ENCODE measurements at places on chromosomes 7 and 10.
A peak's percentile ranks its signal among the peaks of the same experiment; 100 is the strongest.

GRCh38 chr7:76125560-76125959, 76.1 kb upstream of the SRRM3 start:
- DNase-seq = no peak

- DNase-seq = no peak
These were observed 511.4 kb upstream of the GALNT17 start for GRCh38 chr7:70620333-70621055.

DNA sequence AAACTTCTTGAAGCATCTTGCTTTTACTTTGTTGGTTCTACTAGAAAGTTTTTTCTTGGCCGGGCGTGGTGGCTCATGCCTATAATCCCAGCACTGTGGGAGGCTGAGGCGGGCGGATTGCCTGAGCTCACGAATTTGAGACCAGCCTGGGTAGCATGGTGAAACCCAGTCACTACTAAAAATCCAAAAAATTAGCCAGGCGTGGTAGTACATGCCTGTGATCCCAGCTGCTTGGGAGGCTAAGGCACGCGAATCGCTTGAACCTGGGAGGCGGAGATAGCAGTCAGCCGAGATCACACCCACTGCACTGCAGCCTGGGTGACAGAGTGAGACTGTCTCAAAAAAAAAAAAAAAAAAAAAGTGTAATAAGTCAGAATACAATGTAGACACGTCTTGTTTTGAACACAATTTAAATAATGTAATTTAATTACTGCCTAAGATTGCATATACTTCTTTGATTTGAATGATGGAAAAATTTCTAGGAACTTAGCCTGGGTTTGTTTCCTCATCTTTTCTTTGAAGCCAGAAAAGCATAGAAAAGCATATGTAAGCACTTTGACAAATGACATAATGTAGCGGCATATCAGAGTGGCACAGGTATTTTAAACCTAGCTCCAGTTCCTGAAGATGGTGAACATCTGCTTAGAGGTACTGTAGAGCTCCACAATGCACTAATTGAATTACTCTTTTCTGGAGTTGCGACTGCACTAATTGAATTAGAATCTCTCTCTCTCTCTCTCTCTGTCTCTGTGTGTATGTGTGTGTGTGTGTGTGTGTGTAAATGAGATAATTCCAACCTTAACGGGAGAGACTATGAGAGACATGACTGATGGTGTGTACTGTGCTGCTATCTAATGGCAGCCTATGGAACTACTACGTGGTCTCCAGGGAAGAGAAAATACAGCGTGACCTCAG, 87.8 kb downstream of the BTRC start:
- peak; percentile 55 for DNase-seq

GRCh38 chr10:78393094-78393493, 359.4 kb downstream of the RPS24 start:
- no peak for DNase-seq

- DNase-seq = no peak
These were observed 15.8 kb upstream of the DUSP5 start for GRCh38 chr10:110481919-110482318.

DNA sequence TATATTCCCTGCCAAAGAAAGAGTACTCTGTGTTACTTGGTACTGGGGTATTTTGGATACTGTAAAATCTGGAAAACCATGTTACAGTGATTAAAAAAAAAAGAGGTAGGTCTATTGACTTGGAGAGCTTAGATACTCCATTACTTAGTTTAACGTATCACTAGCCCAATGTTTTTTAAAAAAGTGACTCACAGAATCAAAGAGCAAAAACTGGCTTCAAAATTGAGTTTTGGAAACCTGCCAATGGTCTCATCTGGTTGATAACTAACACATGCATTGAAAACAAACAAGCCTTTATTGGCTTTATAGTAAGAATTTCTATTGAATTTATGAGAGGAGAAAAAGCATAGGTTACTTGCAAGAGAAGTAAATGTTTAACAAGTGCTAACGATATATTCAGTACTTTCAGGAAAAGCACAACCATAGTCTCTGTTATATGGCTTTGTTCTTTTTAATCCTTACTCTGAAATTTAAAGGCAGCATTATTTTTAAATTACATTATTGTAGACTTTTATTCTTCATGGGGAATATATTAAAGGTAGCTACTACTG, 563.3 kb upstream of the SORCS1 start:
- DNase-seq = peak; percentile 14

DNA sequence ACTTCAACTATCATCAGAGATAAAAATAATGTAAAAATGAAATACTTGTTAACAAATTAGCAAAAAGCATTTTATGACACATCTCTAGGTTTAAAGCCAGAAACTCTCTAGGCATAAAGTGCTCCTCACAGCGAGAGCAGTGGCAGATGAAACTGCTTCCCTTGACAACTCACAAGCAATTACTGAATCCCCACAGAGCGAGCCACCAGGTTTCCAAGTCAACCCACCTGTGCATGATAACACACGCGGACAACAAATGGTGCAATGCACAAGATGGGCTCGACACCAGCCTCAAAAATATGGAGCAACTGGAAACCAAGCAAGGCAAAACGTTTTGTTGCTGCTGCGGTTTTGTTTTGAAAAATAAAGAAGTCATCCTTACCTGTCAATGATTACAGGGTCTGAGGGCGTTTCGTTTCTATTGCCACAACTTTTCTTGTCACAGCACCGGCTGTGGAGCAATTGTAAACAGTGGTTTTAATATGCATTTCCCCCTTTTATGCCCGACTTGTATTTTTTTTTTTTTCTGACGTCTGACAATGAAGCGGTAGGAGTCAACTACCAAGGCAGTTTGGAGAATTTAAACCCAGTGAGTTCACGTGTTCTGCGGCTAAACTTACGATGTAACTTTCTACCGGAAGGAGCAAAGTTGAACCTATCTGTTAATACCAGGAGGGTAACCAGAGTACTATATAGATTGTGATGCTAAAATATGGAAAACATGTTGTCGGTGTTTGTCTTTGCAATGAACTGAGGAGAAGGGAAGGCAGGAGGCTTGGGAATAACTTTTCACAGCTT, 7.0 kb downstream of the EBF3 start:
- DNase-seq = no peak

DNA sequence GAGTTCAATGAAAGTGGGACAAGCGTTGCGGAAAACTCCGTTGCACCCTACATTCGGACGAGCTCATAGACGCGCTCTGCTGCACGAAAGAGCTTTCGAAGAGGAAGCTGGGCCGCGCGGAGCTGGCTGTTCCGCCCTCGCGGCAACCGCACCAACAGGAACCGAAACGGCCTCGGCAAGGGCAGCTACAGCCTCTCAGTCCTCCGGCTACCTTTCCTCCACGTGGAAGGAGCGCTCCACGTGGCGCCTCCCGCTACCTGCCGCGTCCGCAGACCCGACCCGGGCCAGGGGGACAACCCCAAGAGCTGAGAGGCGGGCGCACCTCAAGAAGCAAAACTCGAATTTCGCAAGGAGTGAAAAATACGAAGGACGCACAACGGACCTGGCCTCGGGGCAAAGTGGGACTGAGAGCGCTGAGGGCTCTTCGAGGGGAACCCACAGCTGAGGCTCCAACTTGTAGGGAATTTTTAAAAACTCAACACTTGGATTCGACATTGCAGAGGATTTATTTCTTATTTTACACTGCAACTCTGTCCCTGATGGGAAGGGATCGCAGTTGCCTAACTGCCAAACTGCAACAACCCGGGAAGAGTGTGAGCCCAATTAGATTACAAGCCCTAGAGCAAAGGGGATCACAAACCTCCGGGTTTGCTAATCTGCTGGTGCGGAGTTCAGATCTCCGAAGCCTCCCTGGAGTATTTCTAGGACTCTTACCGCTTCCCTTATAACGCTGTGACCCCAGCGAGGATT, 1.4 kb downstream of the HPSE2 start:
- no peak for DNase-seq

- DNase-seq = peak; percentile 71
These were observed 98.0 kb upstream of the ZNF722 start for GRCh38 chr7:63900394-63901203.

DNA sequence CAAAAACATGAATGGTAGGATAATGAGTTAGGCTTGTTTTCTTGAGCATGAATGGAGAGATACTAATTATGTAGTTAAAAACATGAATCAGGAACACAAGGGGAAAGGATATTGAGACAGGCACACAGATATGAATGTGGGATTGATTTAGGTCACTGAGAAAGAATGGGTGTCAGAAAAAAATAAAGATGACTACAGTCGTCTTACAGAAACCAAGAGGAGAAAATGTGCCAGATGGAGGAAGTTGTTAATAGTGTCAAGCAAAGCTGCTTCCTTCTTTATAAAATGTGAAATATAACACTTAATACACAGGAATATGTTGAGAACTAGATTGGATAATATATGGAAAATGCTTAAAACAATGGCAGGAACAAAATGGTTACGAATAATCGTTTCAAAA, 173.3 kb upstream of the BET1 start:
- DNase-seq = no peak

- no peak for DNase-seq
These were observed 188.4 kb downstream of the PPP1R3A start for GRCh38 chr7:113730309-113730955.

GRCh38 chr10:48457949-48458661, 146.8 kb downstream of the ARHGAP22 start:
- peak; percentile 4 for DNase-seq

DNA sequence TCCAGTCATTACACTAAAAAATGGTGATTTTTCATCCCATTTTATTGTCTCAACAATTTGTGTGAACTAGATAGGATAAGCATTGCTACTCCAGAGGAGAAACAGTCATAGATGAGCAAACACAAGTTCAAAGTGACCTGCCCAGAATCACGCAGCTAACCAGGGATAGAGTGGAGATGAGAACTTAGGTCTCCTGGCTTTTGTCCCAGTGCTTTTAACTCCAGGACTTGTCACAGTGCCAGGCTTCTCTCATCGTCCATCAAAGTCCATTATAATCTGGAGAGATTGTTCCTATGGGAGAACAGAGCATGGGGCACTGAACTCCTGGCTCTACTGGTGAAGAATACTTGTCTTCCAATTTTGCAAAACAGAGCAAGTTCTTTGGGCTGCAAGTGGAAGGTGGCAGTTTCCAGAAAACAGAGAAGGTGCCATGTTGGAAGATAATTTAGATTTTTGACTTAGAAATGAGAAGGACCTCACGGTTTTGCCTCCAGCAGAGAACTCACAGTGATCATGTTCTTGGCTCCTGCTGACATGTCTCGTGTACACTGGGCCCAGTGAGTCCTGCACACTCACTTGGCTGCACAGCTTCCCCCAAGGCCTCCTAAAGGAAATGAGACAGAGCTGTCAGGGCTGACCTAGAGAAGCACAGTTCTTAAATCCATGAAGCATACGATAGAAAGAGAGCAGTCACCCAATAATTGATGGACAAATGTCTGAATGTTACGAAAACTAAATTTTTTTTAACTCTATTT, 322.9 kb upstream of the NRP1 start:
- DNase-seq = peak; percentile 87

DNA sequence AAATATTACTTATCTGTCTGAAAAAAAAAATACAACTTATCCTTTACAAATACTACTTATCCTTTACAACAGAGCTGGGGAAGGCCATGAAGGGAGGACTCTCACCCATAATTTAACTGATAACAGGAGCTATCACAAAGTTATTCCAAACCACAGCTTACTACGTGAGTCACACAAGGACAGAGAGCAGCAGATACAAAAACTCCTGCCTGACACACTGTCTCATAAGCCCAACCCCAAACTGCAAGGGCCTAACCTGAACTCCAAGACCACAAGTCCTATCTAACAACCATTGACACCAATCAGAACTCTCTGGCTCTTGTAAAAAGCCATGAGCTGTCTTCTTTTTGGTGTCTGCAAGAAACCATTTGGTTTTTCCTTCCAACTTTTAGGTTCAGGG, 28.5 kb upstream of the CXCL12 start:
- no peak for DNase-seq

GRCh38 chr7:25486656-25487055, 258.4 kb upstream of the NPVF start:
- no peak for DNase-seq

- DNase-seq = no peak
These were observed 53.6 kb downstream of the PYROXD2 start for GRCh38 chr10:98361131-98362025.

DNA sequence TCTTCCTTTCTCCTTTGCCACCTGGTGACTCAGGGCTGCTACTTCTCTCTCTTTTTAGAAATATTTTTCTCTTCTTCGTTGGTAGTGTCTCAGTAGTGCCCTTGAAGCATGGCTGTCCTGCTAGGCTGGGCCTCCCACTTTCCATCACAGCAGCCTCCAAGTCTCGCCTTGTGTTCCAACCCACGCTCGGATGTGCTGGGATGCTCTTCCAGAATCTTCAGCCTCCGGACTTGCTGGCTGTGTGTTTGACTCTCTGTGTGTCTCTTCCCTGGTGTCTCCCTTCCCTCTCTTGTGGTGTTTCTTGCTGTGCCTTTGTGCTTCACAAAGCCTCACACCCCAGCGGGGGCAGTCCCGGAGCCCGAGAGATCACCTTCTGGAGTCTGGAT, 100.5 kb downstream of the INPP5A start:
- DNase-seq = no peak

- DNase-seq = no peak
These were observed 6.0 kb downstream of the WIPF3 start for GRCh38 chr7:29812185-29812876.

- DNase-seq = no peak
These were observed 33.1 kb downstream of the AKR1B1 start for GRCh38 chr7:134425777-134426176.

DNA sequence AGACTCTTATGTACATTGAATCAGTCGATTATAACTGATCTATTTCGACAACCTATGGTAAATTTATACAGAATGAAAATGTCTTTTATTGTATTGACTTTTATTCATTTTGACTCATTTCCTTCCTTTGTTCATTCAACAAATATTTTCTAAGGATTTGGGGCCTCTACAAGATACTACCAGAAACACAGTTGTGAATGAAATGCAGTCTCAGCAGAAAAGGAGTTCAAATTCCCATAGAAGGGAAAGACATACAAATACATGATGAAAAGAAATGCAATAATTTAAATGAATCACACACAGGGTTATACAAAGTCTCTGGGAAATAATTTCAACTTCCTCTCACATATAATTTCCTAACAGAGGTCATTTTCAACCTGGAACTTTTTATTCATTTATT, 134.0 kb upstream of the SEMA3A start:
- DNase-seq = no peak

GRCh38 chr7:152762056-152762455, 2.5 kb downstream of the ACTR3B start:
- no peak for DNase-seq

GRCh38 chr7:94240902-94241301, 153.8 kb upstream of the COL1A2 start:
- no peak for DNase-seq
